ENCODE measurements at places on chromosomes 4 and X. TPM values are rescaled to one million over a fixed set of nuclear protein-coding genes. Genes with fewer than 3 reads are reported as not detected.

DNA sequence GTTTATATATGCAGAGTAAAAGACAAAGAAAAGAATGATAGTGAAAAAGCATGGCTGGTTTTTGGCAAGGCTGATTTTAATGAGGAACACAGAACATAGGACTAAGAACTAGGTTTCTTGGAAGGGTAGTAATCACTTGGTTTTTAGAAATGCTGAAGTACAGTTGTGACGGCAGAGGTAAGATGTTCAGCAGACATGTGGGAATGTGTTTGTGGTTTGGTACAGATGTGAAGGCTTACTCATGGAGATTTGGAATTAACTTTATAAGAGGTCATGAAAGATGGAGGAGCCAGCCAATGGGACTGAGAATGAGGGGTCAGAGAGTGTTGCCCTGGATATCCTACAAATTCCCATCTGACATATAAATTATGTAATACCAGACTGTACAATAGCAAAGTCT is 243.6 kb downstream of the NPFFR2 start:
- H3K27me3 ChIP-seq, result no peaks in the 10 kb centered on the region
- H3K27ac ChIP-seq, result no peak overlapping the region
- no peaks in the 10 kb centered on the region for H3K36me3 ChIP-seq
- no peak overlapping the region for H3K4me3 ChIP-seq
- H3K4me1 ChIP-seq, result no peaks in the 10 kb centered on the region

DNA sequence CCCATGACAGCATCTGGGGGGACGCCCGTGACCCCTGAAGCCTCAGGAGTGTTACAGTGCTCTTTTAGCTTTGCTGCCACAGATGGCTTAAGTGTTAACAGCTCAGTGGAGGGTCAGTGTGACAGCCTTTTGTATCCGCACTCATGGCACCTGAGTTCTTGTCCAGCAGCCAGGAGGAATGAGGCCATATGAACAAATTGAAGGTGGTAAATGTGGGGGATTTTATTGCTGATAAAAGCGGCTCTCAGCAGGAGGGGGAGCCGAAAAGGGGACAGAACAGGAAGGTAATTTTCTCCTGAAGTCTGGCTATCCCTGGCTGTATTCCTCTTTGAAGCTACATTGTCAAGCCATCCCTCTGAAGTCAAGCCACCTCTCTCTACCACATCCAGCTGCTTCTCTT is 441.0 kb downstream of the RAPGEF2 start:
- H3K36me3 ChIP-seq, result no peaks in the 10 kb centered on the region
- H3K4me1 ChIP-seq, result no peaks in the 10 kb centered on the region
- H3K27me3 ChIP-seq, result no peaks in the 10 kb centered on the region
- no peak overlapping the region for H3K4me3 ChIP-seq
- no peak for DNase-seq

DNA sequence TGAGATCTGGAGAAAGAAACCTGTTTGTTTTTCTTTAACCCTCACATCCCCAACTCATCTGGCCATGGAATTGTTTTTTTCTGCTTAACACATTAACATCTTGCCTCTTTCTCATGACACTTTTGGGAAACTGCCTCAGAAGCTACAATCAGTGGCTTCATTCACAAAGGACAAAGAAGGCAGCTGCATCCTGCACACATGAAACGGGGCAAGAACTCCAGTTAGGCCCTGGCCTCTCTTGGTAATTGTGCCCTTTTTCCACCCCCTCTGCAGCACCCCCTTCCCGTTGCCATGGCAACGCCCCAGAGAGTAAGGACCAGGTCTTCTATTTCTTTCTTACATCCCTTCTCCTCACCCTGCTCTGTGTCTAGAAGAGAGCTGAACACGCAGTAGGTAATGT is 103.4 kb downstream of the PDGFRA start:
- H3K4me1 ChIP-seq, result no peaks in the 10 kb centered on the region
- no peak for DNase-seq
- no peaks in the 10 kb centered on the region for H3K27me3 ChIP-seq

- no peak overlapping the region for H3K27ac ChIP-seq
- no peaks in the 10 kb centered on the region for H3K36me3 ChIP-seq
- H3K4me3 ChIP-seq, result no peak overlapping the region
- no peak for DNase-seq
Observed at GRCh38 chr4:118282692-118283091, 70.1 kb downstream of the PRSS12 start.

DNA sequence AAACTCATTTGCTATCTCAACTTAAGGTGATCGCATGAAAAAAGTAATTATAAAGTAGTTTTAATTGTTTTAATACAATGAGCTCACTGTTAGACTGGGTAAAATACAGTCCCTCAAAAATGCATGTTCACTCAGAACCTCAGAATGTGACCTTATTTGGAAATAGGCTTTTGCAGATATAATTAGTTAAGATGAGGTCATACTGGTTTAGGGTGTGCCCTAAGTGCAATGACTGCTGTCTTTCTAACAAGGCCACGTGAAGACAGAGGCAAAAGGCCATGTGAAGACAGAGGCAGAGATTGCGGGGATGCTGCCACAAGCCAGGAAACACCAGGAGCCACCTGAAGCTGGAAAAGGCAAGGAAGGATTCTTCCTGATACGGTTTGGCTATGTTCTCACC is 262.1 kb downstream of the NKX6-1 start:
- no peak overlapping the region for H3K4me3 ChIP-seq
- H3K4me1 ChIP-seq, result no peaks in the 10 kb centered on the region
- no peak for DNase-seq
- no peak overlapping the region for H3K27ac ChIP-seq
- no peaks in the 10 kb centered on the region for H3K36me3 ChIP-seq
- H3K27me3 ChIP-seq, result no peaks in the 10 kb centered on the region

GRCh38 chr4:930028-930551 is 2.0 kb downstream of the GAK start:
- no peak overlapping the region for H3K4me3 ChIP-seq
- DNase-seq, result no peak
- H3K36me3 ChIP-seq, result no peaks in the 10 kb centered on the region
- H3K27me3 ChIP-seq, result no peaks in the 10 kb centered on the region
- H3K27ac ChIP-seq, result no peak overlapping the region
- H3K4me1 ChIP-seq, result peaks cover 69% of the 10 kb centered on the region

DNA sequence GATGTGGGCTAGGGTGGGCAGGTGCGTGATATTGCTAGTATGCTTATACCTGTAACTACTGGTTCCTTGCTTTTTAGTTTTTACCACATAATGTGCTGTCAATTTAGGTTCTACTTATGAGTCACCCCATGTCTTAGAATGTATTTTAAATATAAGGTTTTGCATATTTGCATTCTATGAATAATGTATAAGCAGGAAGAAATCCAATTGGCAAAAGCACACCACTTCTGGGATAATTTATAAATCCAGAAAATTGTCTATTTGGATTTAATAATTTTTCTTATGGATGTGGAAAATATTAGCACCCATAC is 421.6 kb downstream of the PCDH7 start:
- no peaks in the 10 kb centered on the region for H3K27me3 ChIP-seq
- no peak overlapping the region for H3K27ac ChIP-seq
- no peaks in the 10 kb centered on the region for H3K4me1 ChIP-seq
- no peak for DNase-seq

Gene DMRTC1B
- total RNA-seq, result not detected

Gene WNK3
- 0.27 TPM for total RNA-seq

Gene MID1
- total RNA-seq, result 14.7 TPM

Gene PRAF2
- total RNA-seq, result 10.0 TPM

Gene FAM47E
- total RNA-seq, result 3.1 TPM

Gene USP46
- total RNA-seq, result 55.9 TPM

Gene SFRP2
- total RNA-seq, result not detected

Gene GLA
- total RNA-seq, result 6.0 TPM
